Lower lobe of right lung (tissue), 2 donors: ENCODE measurements at places on chromosomes 2 and 18. TPM values are rescaled to one million over a fixed set of nuclear protein-coding genes. Genes with fewer than 3 reads are reported as not detected.
A peak's percentile ranks its signal among the peaks of the same experiment; 100 is the strongest.

EIF4E2 gene
- total RNA-seq: 68.1 TPM

DNA sequence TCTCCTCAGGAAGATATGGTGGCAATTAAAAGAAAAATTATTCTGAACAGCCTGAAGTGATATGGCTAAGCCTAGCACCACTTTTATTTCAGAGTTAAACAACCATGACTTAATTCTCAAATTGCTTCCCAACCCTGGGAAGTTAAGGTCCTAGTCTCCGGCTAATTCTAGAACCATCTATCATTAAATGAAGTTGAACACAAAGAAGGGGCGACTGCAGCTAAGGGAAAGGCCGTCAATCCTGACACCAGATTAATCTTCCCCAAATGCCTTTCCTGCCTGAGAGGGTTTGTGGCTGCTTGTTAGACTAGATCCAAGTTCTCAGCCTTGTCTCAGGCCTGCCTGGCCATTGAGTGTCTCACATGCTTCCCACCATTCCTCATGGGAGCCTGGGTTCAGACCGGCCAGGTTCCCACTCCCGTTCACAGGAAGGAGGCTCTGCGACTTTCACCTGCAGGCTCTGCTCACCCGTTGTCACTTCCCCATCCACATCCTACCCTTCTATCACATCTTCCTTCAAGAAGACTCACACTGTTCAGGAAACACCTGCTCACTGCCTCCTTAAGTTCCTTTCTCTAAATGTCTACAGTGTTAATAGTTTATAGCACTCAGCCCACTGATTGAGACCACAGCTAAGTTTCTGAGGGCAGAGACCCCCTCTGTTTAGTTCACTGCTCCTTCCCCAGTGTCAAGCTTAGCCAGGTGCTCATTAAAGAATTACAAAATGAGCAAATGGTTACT is 282.9 kb upstream of the REV1 start:
- H3K4me3 ChIP-seq: no peak overlapping the region
- no peak for DNase-seq
- peak overlapping the region; percentile 39 for H3K27ac ChIP-seq
- H3K4me1 ChIP-seq: peaks cover 8% of the 10 kb centered on the region

NEU2 gene
- not detected for total RNA-seq

DNA sequence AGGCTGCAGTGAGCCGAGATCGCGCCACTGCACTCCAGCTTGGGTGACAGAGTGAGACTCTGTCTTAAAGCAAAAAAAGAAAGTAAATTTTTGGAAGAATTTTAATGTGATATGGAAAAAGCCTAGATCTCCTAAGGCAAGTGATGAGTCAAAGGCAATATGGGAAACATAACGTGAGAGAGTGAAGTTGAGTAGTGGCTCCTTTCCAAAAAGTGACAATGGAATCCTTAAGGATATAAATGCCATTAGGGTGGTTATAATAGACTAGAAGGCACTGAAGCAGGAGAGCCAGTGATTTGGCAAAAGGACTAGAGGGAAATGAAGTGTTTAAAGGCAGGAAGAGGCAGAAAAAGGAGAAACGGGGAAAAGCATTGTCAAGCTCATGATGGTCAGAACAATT is 25.6 kb downstream of the ARHGAP28 start:
- no peak overlapping the region for H3K27ac ChIP-seq
- no peak overlapping the region for H3K4me3 ChIP-seq
- H3K27me3 ChIP-seq: no peaks in the 10 kb centered on the region
- DNase-seq: no peak
- H3K36me3 ChIP-seq: no peaks in the 10 kb centered on the region

- H3K27ac ChIP-seq: no peak overlapping the region
- no peak for DNase-seq
- no peaks in the 10 kb centered on the region for H3K27me3 ChIP-seq
- no peak overlapping the region for H3K4me3 ChIP-seq
These were observed 194.9 kb downstream of the TWIST2 start for GRCh38 chr2:239042551-239043320.
